Suppressor macrophage treated with lipopolysaccharide for 1 hour (primary cell): ENCODE measurements at places on chromosomes 1 and 21.

DNA sequence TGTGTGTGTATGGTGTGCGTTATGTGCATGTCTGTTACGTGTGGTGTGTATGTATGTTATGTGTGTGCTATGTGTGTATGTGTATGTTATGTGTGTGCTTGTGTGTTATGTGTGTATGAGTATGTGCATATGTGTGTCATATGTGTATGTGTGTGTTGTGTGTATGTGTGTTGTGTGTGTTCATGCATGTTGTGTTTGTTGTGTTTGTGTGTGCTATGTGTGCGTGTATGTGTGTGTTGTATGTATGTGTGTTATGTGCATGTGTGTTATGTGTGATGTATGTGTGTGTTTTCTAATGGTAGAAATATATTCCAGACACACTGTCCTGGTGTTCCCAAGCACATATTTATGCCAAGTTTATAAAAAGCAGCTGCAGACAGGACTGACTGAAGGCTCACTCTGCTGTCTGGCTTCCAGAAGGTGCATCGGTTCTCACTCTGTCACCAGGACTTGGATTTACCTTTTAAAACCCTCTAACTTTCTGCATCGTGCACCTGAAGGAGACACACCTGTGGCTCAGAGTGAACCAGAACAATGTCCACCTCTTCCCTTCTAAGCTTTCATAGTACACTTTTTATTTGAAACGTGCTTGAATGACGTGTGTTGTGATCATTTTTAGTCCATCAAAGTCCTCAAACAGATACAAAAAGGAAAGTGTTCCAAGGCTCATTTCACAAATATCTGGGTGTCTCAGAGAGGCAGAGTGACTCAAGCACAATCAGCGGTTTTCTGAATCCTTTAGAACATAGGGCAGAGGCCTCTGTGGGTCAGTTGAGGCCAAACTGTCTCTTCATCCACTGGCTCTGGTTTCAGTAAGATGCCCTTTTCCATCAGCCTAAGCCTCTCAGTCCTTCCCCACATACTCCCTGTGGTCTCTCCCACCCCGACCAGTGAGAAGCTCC is 49.9 kb downstream of the TOMM20 start:
- peak; percentile 74 for DNase-seq

- DNase-seq: no peak
Observed at GRCh38 chr1:181184621-181185020, 96.1 kb downstream of the IER5 start.

DNA sequence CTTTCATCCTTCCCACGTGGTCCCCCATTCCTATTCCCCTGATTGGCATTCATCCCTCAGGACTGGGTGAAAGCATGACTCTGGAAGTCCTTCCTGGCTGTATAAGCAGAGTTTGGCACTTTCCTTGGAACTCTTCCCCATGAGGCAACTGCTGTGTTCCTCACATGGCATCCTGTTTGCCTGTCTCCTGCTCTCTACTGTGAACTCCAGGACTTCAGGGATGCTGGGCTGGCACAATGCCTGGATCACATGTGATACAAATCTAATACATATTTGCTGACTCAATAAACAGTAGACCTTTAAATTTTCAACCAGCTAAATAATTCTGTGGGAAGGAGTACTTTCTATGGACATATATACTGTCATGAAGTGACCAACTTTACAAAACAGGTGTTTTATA is 46.8 kb upstream of the EDEM3 start:
- DNase-seq: no peak

- no peak for DNase-seq
Observed at GRCh38 chr1:193143285-193143684, 21.5 kb downstream of the CDC73 start.
